Activated CD8-positive, alpha-beta memory T cell treated with anti-CD3 and anti-CD28 coated beads for 4 hours (primary cell): ENCODE measurements at places on chromosomes 5 and 9.

DNA sequence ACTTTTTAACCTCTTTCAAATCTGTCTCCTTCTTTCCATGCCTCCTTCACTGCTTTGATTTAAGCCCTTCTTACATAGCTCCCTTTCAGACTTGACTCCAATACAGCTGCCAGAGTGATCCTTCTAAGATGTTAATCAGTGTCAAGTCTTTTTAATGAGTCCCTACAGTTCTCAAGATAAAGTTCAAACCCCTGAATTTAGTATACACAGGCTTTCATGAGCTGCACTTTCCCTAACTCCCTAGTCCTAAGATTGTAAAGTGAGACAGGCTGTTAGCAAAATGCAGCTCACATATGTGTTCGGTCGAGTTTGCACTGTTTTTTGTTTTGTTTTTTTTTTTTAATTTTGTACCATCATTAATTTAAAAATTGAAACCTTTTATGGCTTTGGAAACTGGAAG is 190.4 kb upstream of the VCAN start:
- DNase-seq: no peak

GRCh38 chr9:129278391-129279237 is 100.6 kb upstream of the IER5L start:
- no peak for DNase-seq

GRCh38 chr5:168177831-168178450 is 113.5 kb upstream of the WWC1 start:
- no peak for DNase-seq

- no peak for DNase-seq
These were observed 12.9 kb upstream of the GABBR2 start for GRCh38 chr9:98721643-98722042.

DNA sequence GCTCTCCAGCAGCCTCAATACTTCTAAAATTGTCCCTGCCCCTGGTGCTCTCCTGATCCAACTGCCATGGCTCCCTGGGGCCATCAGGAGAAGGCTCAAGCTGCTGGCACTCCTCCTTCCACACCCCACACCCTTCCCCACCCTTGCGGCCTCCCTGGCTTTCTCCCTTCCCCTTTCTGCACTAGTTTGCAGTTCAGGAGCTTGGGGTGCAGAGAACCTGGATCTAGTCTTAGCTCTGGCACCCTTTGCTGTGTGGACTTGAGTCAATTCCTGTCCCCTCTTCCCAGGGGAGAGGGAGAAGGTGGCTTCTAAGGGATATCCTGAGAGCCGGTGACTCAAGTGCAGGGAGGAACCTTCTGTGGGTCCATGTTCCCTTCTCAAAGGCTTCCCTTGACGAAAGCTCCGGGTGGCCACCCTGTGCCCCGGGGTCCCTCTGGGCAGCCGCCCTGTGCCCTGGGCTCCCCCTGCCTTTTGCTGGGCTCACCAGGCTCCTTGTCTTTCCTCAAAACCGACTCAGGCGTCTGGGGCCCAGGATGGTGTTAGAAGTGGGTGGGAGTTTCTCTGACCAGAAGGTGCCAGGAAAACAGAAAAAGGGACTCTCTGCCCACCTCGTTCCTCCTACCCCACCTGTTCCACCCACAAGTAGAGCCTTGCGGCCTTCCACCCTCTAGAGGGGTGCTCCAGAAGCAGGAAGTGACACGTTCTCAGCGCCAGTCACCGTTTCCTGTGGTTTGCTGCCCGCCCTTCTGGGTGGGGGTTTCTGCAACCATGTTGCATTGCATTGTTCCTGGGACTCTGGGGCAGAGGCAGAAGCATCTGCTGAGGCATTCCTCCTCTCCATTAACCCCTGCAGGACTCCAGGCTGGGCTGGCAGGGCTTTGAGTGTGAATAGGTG is 15.0 kb downstream of the GLIPR2 start:
- peak; percentile 89 for DNase-seq

- no peak for DNase-seq
These were observed 2.0 kb downstream of the MYO10 start for GRCh38 chr5:16934123-16934522.

- no peak for DNase-seq
These were observed 172.2 kb downstream of the DAB2IP start for GRCh38 chr9:121823451-121824169.

DNA sequence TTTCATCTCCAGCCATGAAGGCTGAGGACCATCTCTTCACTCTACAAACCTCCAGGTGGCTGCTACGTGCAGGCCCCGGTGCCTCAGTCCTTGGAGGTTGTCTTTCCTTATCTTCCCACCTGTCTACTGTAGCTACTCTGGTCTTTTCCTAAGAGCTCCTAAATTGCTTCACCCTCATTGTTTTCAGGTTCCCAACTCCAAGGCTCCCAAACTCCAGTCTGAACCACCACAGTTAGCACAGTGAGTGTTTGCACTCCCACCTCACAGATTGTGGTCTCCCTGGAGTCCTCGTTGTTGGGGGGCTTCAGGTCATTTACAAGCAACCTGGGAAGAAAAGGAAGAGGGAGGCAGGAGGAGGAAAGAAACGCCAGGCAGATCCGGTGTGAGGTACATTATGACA is 85.3 kb downstream of the NSUN2 start:
- no peak for DNase-seq

- DNase-seq: no peak
These were observed 32.9 kb downstream of the PRRX2 start for GRCh38 chr9:129698254-129698757.

DNA sequence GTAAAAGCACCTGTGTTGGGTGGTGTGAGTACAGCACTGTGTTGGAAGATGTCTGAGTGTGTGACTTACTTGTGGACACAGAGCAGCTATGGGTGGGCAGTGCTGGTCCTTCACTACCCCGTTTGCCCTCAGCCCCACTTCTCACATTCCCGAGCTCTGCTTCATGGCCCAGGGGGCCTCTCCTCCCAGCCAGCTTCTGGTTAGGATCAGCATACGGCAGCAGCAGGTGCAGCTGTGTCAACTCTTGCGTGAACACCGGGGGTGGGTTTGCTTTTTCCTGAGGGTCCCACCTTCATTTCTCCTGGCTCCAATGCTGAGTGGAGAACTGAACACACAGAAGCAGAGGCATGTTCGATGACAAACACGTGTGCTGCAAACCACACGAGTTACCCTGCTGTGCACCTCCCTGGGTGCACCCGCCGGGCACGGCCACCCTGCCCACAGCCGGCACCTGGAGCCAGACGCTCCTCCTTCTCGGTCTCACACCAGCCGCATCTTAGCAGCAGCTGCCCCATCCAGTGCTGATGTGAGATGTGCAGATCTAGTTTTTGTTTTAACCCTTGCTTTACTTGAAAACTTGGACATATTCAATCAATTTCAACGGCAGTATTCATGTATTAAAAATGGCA is 14.9 kb upstream of the SLC6A3 start:
- DNase-seq: no peak

- no peak for DNase-seq
These were observed 24.4 kb upstream of the SLC1A1 start for GRCh38 chr9:4465910-4466309.

GRCh38 chr5:110258460-110259216 is 467.8 kb downstream of the TMEM232 start:
- no peak for DNase-seq

GRCh38 chr9:86772635-86772993 is 174.7 kb downstream of the GAS1 start:
- no peak for DNase-seq

- DNase-seq: no peak
These were observed 694.1 kb upstream of the CDH6 start for GRCh38 chr5:30499402-30499801.

DNA sequence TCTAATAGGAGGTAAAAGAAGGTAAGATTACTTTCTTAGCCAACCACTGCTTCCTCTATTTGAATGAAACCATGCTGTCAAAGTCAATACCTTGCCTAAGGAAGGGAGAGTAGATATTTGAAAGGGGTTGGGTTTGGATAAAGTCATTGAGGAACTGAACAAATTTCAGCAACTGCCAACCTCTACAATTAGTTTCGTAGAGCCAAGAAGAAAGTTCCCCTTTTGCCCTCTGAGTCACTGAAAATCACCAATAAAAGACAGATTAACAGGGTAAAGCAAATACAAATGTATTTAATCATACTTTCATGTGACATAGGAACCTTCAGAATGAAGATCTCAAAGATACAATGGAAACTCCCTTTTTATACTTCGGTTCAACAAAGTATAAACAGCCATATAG is 615.7 kb downstream of the GABRG2 start:
- DNase-seq: no peak

- DNase-seq: no peak
These were observed at the start of gene SLC23A1 for GRCh38 chr5:139383275-139383992. TSS of gene SLC23A1 (minus strand) at chr5:139383297. CDS start at chr5:139383253, 44 bp downstream.

DNA sequence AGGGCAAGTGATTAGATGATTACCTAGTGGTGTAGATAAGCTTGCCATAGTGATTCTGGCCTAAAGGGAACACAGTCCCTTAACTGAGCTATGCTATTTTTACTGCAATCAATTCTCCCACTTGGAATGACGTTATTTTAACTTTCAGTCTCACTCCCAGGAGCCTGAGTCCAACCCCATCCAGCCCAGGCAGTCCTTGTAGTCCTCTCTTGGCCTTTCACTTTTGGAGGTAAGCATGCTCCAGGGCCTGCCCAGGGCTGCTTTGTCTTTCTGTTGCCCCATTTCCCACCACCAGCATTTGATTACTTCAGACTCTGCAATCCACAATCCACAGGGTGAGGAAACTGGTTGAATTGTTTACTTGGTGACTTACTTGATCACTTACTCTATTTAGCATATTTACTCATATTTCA is 233.0 kb downstream of the CD180 start:
- DNase-seq: no peak

DNA sequence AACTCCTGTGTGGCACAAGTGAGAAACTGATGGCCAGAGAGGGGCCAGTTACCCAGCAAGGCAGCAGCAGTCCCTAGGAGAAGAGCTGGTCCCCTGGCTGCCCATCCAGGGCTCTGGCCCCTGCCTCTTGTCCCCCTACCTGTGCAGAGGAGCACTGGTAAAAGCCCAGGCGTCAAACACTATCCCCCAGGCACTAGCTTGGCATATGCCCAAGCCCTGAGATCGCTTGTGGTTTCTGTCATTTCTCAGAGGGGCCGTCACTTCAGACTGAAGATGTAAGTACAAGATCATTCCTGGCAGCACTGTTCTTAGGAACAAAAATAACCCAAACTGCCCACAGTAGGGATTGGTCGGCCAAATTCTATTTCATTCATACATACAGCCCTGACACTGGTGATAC is 53.9 kb downstream of the COL15A1 start:
- no peak for DNase-seq

DNA sequence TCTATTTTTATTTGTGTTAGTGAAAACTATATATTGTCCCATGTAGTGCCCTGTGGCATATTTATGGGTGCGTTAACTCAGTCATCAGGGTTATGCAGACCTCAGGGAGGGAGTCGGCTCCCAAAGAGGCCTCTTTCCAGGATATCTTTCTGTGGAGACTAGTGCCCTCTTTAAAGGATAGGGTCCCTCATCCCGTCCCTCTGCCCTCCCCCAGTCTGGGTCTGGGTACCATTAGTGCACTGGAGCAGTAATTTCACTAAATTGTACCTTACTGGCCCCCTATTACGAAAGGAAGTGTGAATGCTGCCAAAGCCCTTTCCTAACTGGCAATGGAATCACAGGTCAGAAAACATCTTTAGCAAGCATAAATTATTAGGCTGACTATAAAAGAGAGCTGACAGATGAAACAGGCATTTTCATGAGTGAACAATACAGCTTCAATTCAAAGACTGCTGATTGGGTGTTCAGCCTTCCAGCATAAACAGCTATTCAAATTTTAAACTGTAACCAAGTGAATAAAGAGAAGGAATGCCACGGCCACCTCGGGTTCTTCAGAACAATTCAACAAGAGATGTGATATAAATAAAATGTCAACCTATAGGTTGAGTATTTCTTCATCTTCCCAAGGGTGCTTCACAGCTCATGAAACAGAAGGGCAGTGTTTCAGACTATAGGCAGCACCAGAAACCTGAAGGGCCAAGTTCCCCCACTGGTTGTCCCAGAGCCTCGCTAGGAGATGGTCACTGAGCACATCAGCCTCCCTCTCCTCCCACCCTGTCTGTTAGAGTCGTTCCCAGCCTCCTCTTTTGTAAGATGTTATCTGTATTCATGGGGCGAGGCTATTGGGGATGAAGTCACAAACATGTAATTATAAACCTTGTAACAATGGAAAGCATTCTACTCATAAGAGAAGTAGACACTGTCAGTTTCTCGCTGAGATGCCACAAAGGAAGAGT is 318.7 kb downstream of the TMEM161B start:
- DNase-seq: no peak

GRCh38 chr9:85484235-85484634 is 257.5 kb downstream of the AGTPBP1 start:
- no peak for DNase-seq

DNA sequence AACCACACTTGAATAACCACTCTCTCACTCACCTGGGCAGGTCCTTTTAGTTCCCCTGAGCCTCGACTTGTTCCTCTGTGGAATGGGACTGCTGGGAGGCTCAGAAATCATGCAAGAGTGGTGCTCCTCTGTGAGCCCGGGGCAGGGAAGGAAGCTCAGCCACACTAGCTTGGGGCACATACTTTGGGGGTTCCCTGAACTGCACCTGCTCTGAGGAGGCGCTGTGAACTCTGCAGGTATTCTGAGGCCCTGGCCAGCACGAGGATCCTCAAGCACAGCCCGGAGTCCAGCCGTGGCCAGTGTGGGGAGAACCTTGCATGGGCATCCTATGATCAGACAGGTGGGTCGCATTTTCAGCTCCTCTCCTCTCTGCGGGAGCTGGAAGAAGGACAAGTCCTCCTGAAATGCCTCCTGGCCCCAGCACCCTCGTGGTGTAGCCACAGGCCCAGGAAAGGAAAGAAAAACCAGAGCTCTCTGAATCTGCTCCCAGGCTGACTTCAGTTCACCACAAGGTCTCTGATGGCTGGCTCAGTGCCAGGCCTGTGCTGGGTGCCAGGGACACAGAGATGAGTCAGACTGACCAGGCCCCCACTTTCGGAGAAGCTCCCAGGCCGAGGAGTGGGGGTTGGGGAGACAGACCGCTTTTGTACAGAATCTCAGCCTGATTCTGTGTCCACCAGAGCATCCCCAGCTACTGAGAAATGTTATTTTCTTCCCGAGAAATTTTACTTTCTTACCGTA is 11.9 kb downstream of the GLIPR2 start:
- DNase-seq: peak; percentile 57

- no peak for DNase-seq
These were observed 94.8 kb downstream of the ARRDC3 start for GRCh38 chr5:91288118-91288916.

GRCh38 chr5:33401482-33402390 is 39.0 kb upstream of the TARS1 start:
- no peak for DNase-seq

GRCh38 chr5:66307647-66308241 is 163.6 kb downstream of the SREK1 start:
- no peak for DNase-seq

DNA sequence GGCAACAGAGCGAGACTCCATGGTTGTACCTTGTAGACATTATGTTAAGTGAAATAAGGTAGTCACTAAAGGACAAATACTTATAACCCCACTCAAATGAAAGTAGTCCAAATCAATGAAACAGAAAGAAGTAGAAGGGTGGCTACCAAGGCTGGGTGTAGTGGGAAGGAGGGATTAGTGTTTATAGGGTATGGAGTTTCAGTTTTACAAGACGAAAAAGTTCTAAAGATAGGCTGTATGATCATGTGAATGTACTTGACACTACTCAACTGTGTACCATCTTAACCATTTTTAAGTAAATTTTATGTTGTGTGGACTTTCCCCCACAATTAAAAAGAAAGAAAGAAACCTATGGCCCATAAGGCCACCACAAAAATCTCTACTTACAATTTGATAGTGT is 32.2 kb downstream of the ALDH7A1 start:
- DNase-seq: no peak
